ENCODE measurements at places on chromosomes 5 and 9.

- H3K27ac ChIP-seq, result peak within 1 kb of the TSS; percentile 83
- DNase-seq, result peak; percentile 80
- no peaks in the 10 kb centered on the region for H3K27me3 ChIP-seq
- H3K36me3 ChIP-seq, result no peaks in the 10 kb centered on the region
- H3K4me3 ChIP-seq, result peak within 1 kb of the TSS; percentile 95
Observed at GRCh38 chr5:41869724-41870626, at the start of gene OXCT1. Gene OXCT1, minus strand, starts transcription at chr5:41870425. Its CDS starts 67 bp downstream, at chr5:41870358.

- H3K4me1 ChIP-seq, result no peaks in the 10 kb centered on the region
- no peak overlapping the region for H3K27ac ChIP-seq
- H3K36me3 ChIP-seq, result no peaks in the 10 kb centered on the region
- no peak for DNase-seq
- no peak overlapping the region for H3K4me3 ChIP-seq
Observed at GRCh38 chr9:9560382-9561035, 1052.3 kb downstream of the PTPRD start.

- peaks cover 2% of the 10 kb centered on the region for H3K27me3 ChIP-seq
- no peak overlapping the region for H3K4me3 ChIP-seq
- H3K36me3 ChIP-seq, result no peaks in the 10 kb centered on the region
- no peak overlapping the region for H3K27ac ChIP-seq
- no peaks in the 10 kb centered on the region for H3K4me1 ChIP-seq
- no peak for DNase-seq
Observed at GRCh38 chr9:109471475-109472393, 26.4 kb downstream of the PTPN3 start.

DNA sequence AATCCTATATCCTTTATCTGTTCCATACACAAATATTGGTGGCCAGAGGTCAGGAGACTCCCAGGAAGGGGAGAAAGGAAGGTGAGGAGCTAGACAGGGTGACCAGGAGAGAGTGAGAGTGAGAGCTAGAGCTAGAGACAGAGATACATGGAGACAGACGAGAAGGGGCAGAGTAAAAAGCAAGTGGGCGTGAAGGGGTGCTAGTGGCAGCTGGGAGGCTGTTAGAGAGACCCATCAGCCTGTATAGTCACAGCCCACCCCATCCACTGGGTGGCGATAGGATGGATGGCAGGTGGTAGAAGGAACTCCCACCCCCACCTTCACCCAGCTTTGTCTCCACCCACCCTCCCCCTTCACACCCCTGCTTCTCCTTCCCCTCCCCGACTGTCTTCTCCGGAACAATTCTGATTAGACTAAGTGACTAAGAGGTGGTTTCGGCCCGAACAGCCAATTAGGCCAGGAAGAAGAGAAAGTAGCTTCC lies 32.8 kb downstream of the PCDH1 start:
- H3K4me3 ChIP-seq, result no peak overlapping the region
- peaks cover 3% of the 10 kb centered on the region for H3K27me3 ChIP-seq
- H3K4me1 ChIP-seq, result peaks cover 17% of the 10 kb centered on the region
- H3K36me3 ChIP-seq, result no peaks in the 10 kb centered on the region

DNA sequence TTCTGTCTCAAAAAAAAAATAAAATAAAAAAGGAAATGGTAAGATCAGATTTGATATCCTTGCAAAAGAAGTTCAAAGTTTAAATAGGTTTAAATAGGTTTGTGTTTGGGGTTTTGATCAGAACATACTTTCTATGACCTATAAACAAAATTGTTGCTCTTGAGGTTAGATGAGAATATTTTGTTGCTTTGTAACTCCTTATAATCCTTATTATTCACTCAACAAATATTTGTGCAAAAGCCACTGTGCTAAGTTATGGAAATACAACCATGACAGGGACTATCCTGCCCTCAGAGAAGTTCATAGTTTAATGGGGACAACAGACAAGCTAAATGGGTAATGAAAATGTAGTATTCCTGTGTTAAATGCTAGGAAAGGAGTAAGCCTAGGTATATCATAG lies 71.5 kb downstream of the INVS start:
- no peak overlapping the region for H3K4me3 ChIP-seq
- H3K36me3 ChIP-seq, result no peaks in the 10 kb centered on the region
- peak; percentile 26 for DNase-seq
- peaks cover 3% of the 10 kb centered on the region for H3K4me1 ChIP-seq

GRCh38 chr5:81718300-81718699 lies 32.6 kb downstream of the SSBP2 start:
- no peak overlapping the region for H3K4me3 ChIP-seq
- no peaks in the 10 kb centered on the region for H3K27me3 ChIP-seq
- no peak for DNase-seq

DNA sequence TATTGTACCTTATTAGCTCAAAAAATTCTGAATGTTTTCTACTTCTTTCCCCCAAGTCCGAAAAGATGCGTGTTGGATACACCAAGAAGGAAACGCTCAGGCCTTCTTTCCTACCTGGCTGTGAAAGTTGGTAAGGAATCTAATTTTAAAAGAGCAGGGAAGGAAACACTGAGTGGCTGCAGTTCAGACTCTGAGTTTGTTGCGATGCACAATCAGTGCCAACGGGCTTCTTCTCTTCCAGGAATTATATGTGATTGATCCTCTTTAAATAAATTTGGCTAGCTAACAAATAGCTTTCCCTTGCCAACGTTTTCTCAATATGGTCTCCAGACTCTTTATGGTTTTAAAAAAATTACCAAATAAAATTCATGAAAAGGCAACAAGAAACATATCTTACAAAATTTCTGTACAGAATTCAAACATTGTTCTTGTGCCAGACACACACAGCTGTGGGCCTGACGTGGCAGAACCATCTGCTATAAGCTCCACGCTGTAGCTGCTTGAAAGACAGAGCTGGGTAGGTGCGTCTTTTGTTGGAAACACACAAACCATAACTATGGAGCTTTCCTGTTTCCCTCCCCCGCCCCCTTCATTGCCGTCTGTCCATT lies 493.1 kb downstream of the ZNF608 start:
- H3K36me3 ChIP-seq, result no peaks in the 10 kb centered on the region
- no peak overlapping the region for H3K27ac ChIP-seq
- DNase-seq, result no peak
- H3K4me1 ChIP-seq, result peaks cover 2% of the 10 kb centered on the region
- no peaks in the 10 kb centered on the region for H3K27me3 ChIP-seq

DNA sequence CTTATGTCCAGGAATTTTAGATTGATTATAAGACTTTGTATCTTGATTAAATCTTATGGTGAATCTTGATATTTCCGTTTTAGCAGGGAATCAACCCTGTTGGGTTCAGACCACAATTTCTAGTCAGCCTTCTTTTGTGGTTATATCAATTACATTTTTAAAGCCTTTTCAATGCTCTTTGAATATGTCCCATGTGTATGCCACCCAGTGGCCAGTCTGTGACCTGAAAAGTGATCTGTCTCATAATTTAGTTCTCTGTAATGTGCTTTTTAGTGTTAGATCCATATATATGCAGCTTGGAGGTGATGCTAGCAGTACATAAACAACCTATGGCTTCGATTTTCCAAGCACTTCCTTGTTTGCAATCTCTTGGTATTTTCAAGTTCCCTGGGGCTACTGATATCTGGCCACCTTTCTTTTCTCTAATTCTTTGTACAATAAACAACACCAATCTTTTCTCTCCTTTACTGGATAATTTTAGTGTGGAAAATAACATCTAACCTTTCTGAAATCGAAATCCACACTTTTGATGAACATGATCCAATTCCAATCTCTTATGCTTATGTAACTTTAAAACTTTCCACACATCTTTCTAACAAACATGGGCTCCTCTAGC lies 28.8 kb downstream of the PDE8B start:
- no peaks in the 10 kb centered on the region for H3K36me3 ChIP-seq
- DNase-seq, result no peak
- H3K27ac ChIP-seq, result no peak overlapping the region
- no peak overlapping the region for H3K4me3 ChIP-seq
- peaks cover 14% of the 10 kb centered on the region for H3K27me3 ChIP-seq

GRCh38 chr5:138629392-138629791 lies 54.2 kb upstream of the HSPA9 start:
- no peak overlapping the region for H3K27ac ChIP-seq
- H3K4me3 ChIP-seq, result no peak overlapping the region
- no peaks in the 10 kb centered on the region for H3K27me3 ChIP-seq
- no peak for DNase-seq
- H3K36me3 ChIP-seq, result no peaks in the 10 kb centered on the region
- H3K4me1 ChIP-seq, result no peaks in the 10 kb centered on the region

- no peaks in the 10 kb centered on the region for H3K27me3 ChIP-seq
- H3K27ac ChIP-seq, result no peak overlapping the region
- H3K4me3 ChIP-seq, result no peak overlapping the region
- no peaks in the 10 kb centered on the region for H3K4me1 ChIP-seq
Observed at GRCh38 chr5:102561894-102562760, 63.3 kb upstream of the SLCO6A1 start.

DNA sequence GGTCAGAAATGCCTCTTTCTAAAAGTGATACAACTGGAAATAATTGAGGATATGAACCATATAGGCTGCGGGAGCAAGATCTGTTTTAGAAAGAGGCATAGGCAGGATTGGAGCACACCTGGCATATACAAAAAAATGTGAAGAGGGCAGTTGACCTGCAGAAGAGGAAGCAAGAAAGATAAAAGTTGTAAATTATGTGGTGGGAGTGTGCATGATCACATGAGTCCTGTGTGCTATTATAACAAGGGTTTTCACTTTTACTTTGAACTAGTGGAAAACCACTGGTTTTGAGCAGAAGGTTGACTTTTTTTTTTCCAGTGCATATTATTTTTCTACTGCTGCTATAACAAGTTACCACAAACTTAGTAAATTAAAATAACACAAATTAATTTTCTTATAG lies 489.3 kb downstream of the ANXA1 start:
- H3K4me1 ChIP-seq, result no peaks in the 10 kb centered on the region
- no peaks in the 10 kb centered on the region for H3K36me3 ChIP-seq
- no peak overlapping the region for H3K4me3 ChIP-seq
- no peak for DNase-seq
- H3K27ac ChIP-seq, result no peak overlapping the region

- no peaks in the 10 kb centered on the region for H3K36me3 ChIP-seq
- H3K27me3 ChIP-seq, result no peaks in the 10 kb centered on the region
- DNase-seq, result peak; percentile 93
- peak overlapping the region; percentile 58 for H3K27ac ChIP-seq
Observed at GRCh38 chr9:120583958-120584369, 4.0 kb upstream of the CDK5RAP2 start.

DNA sequence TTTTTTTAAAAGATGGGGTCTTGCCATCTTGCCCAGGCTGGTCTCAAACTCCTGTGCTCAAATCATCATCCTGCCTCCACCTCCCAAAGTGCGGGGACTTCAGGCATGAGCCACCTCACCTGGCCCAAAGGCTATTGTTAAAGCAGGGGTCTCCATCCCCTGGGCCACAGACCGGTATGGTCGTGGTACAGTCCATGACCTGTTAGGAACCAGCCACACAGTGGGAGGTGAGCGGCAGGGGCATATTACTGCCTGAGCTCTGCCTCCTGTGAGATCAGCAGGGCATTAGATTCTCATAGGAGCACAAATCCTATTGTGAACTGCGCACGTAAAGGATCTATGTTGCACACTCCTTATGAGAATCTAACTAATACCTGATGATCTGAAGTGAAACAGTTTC lies 7.3 kb upstream of the NOL6 start:
- H3K4me1 ChIP-seq, result no peaks in the 10 kb centered on the region
- no peaks in the 10 kb centered on the region for H3K27me3 ChIP-seq
- H3K4me3 ChIP-seq, result no peak overlapping the region

- DNase-seq, result no peak
- peaks cover 2% of the 10 kb centered on the region for H3K4me1 ChIP-seq
- no peaks in the 10 kb centered on the region for H3K36me3 ChIP-seq
- H3K27ac ChIP-seq, result no peak overlapping the region
- H3K4me3 ChIP-seq, result no peak overlapping the region
Observed at GRCh38 chr5:167664222-167664804, 627.1 kb upstream of the WWC1 start.

DNA sequence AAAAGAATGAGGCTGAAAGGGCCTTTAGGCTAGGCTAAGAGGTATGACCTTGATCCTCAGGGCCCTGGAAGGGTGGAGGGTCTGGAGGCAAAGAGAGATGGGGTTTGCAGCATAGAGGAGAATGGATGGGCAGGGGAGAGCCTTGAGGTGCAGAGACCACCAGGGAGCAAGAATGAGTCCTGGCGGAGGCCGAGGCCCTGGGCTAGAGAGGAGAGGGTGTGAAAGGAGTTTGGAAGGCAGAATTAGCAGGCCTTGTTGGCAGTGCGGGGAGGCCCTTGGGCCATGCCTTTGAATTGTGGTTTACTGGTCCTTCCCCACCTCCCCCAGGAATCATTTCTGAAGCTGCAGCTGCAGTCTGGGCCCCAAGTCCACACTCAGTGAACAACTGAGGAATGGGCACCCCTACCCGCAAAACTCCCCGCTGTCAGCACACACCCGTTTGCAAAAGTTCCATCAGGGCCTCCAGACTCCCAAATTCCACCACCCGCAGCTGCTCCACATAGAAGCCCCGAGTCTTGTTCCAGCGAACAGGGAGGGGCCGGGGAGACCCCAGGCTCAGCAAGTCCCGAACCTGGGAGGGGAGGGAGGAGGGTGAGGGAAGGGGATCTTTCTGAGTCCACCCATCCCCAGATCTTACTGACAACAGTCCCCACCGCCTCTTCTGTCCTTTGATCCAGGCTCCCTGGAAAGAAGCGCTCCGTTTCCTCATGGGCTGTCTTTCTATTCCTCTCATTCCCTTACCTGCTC lies 2.1 kb downstream of the KIF12 start:
- H3K4me1 ChIP-seq, result no peaks in the 10 kb centered on the region
- peaks cover 67% of the 10 kb centered on the region for H3K27me3 ChIP-seq
- no peak overlapping the region for H3K4me3 ChIP-seq
- H3K36me3 ChIP-seq, result no peaks in the 10 kb centered on the region
- no peak for DNase-seq

DNA sequence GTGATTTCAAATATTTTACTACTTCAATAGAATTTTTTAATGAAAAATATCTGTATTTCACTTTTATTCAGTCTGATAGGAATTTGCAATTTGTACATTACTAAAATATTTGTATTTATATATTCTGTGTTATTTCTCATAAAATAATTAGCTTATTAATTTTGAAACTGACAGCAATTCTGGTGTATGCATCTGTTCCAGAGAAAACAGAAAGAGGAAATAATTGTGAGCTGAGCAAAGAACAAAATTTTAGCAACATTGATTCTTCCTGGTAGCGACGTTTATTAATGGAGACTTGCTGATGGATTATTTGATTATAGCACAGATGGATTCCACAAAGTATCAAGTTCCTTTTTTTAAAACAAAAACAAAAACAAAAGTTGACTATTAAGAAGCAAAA lies 61.0 kb downstream of the ST8SIA4 start:
- DNase-seq, result no peak
- H3K27ac ChIP-seq, result no peak overlapping the region
- H3K4me3 ChIP-seq, result no peak overlapping the region
- no peaks in the 10 kb centered on the region for H3K27me3 ChIP-seq
